ENCODE measurements at places on chromosomes 2 and 18.
A peak's percentile ranks its signal among the peaks of the same experiment; 100 is the strongest.

GRCh38 chr2:185796758-185797157 is 58.2 kb downstream of the FSIP2 start:
- DNase-seq: no peak

- DNase-seq: no peak
Observed at GRCh38 chr2:24822049-24822706, 29.0 kb downstream of the CENPO start.

- no peak for DNase-seq
Observed at GRCh38 chr18:57581301-57581934, 5.1 kb downstream of the FECH start.

GRCh38 chr18:3256693-3257626 is 5.0 kb upstream of the MYL12B start:
- no peak for DNase-seq

DNA sequence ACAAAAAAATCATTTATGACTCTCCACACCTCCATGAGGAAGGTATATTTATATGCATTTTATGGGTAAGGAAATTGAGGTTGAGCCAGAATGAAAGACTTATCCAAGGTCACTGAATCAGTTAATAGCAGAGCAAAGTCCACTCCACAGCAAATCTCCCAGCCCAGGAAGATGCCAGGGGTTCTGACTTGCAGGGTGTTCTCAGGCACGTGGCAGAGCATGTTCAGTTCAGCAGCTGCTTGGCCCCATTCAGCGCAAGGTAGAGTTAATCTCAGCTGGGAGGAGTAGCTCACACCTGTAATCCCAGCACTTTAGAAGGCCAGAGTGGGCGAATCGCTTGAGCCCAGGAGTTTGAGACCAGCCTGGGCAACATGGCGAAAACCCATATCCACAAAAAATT is 17.8 kb upstream of the DGKD start:
- DNase-seq: no peak

DNA sequence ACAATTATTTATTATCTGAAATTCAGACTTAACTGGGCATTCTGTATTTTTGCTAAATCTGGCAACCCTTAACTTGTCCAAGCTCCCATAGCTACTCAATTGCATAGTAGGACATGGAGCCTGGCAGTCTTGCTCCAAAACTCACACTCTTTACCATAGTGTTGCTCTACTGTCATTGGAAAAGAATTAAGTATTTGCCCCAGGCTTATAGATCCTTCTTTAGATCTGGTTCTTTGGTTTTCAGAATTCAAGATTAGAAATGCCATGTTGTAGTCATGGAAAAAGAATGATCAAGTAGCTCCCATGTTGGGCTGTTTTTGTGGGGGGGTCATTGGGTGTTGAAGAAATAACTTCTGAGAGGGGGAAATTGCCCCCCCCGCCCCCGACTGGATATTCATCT is 240.9 kb downstream of the WDPCP start:
- DNase-seq: no peak

DNA sequence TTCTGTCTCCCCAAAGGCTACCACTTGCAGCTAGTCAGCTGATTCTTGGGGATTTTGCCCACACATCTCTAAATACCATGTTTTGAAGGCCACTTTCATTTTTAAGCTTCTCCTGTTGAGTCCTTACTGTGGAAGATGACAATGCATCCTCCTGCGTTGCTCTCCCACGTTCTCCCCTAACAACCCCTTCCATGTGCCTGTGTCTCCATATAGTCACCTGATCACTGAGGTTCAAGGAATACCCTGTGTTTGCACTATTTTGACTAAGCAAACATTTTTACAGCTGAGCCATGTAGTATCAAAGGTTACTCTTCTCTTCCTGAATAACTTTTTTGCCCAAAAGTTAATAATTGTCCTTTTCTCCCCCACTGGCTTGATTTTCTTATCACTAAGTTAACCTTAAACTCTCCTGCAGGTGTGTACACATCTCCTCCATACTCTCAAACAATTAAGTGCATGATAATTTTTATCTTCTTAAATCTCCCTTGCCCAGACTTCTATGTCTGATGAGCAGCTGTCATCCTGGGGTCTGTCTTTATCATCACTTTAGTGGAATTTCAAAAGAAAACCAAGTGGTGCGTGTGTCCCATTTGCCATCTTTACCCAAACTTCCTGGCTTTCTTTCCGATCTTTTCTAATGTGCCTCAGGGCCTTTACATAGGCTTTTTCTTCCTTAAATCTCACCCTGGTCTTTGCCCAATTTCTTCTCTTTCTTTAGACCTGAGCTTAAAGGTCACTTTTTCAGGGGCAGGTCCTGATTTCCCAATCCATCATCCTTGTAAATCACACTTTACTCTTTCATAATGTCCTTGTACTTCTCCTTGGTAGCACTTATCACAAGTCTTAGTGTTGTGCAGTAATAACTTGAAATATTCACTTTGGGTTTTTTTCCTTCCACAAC is 85.2 kb upstream of the SPATS2L start:
- DNase-seq: no peak

DNA sequence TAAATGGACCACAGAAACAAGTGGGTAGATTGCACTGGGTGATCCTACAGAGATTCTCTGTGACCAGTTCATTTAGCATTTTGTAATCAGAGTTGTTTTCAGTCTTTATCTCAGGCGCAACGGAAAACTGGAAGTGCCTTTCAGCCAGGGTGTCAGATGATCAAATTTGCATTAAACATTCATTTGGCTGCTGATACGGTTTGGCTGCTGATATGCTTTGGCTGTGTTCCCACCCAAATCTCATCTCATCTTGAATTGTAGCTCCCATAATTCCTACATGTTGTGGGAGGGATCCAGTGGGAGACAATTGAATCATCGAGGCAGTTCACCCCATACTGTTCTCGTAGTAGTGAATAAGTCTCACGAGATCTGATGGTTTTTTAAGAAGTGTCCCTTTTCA is 1396.1 kb upstream of the TMEFF2 start:
- DNase-seq: no peak

GRCh38 chr2:43028188-43028587 is 198.2 kb downstream of the ZFP36L2 start:
- DNase-seq: no peak

DNA sequence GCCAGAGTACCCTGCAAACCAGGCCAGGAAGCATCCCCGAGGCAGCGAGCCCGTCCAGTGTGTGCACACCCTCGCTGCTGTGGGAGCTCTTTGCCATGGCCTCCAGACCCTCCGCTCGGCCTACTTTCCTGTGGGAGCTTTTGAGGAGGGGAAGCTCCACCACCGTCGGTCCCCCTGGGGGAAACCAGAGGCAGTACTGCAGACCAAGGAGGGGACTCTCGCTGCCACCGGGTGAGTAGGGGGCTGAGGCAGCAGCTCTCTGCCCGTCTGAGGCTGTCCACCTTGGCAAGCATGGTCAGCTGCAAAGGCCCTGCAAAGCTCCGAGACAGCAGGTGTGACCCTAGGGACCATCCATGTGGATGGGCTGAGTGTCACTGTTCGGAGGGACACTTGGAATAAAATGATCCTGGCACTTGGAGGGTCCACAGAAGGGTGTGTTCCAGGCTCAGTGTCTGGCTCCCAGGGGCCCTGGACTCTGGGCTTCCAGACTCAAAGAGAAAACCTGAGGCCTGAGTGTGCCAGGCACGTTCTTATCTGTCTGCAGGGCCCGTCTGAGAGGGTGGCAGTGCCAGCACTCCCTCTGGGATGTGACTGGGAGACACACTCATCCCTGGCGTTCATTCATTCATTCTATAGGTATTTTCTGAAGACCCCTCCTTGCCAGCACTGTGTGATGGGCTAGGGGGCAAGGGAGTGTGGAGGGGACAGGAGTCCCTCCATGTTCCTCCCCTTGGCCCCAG is 282.8 kb upstream of the HS6ST1 start:
- DNase-seq: no peak

DNA sequence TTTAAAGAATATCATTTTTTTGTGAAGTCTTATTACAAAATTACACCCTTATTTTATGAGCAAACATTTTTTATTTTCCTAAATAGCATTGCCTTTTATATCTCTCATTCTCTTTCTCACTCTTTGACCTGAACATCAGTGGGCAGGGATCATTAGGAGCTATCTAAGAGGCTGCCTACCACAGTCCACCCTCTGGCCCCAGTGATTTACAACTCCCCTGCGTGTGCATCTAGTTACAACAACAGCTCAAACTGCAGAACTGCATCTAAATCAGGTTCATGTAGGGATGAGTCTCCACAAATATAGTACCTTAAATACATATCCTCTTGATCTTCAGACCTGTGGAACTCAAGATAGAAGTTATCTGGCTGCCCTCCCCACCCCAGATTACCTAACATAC is 172.4 kb upstream of the CXCR4 start:
- DNase-seq: no peak

DNA sequence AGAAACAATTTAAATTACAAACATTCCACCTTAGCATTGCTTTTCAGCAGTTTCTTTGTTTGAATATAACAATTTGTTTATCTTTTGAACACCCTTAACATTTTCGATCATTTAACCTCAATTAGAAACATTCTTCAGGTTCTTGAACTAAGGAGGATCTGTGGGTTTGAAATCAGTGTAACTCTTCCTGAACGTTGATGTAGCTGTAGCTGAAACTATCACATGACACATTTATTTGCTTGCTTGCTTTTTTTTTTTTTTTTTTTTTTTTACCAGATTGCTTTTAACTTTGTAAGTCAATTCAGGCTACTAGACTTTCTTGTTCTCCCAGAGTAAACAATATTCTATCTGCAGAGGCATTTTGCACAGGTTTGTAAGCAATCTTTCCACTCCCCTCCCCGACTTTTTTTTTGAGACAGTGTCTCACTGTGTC is 47.6 kb downstream of the GPD2 start:
- DNase-seq: no peak

GRCh38 chr2:104043864-104044263 is 810.1 kb upstream of the POU3F3 start:
- DNase-seq: no peak

DNA sequence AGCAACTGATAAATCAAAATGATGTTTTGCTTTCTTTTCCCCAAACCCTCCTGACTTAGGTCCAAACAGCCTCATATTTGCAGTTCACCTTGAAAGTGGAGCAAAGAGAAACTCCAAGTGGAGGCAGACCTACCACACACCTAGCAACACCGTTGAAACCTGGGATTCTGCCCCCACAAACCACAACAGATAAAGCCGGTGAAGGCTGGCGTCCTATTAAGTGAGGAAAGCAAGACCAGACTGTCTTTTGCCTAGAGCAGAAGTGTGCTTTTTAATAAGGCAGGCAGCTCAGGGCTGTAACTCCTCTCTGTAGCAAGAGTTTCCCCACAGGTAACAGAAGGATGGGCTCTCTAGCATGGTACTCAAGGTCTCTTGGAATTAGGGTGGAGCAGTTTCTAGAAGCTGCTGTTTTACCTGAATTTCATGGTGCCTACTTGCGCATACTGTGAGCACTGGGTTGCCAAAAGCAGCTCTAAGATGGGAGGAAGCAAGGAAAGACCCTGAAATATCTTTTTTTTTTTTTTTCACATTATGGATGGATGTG is 336.9 kb downstream of the BCL11A start:
- DNase-seq: no peak

DNA sequence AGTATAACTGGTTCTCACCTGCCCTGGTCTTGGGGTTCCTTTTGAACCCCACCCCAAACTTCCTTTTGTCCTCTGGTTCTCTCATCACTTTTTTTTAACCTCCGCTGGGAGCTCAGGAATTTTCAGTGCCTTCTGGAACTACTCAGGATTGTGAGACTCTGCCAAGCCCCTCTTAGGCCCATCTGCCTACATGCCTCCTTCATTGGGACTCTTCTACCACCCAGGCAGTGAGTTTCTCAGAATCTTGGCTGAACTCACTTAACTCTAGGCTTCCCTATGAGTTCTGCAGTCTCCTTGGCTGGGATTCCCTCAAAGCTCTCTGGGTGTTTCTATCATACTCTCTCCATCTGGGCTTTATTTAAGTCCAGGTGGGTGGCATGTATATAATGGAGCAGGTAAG is 86.3 kb downstream of the MDH1 start:
- DNase-seq: no peak

DNA sequence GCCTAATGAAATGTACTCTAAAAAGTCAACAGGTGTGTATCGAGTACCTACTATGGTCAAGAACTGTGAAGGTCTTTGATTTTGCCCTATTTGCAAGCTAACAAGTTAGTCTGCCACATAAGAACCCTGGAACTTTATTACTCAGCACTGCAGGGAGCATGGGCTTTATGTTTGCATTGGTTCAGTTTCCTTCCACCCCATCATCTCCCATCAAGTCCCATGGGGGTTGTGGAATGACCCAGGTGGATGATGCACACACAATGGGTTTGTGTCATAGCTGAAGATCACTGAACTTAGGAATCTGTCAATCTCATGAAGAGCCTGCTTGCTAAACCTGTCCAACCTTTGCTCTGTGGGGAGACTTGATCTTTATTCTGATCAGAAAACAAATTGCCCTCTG is 265.5 kb downstream of the RPRM start:
- DNase-seq: no peak

DNA sequence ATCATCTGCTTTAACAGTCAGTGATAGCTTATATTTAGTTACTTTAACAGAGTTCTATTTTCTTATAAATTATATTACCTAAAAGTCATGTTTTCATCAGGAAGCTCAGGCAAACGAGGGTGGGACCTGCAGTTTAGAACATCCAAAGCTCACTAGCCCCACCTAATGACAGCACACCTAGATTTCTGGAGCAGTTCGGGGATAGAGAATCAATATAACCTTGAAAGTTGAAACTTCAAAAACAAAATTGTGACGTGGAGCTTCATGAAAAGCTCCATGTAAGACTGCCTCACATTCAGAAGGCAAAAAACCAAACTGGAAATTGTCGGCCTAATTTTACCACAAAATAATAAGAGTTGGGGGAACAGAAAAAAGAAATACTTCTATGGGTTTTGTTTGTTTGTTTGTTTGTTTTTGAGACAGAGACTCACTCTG is 185.9 kb upstream of the CCDC150 start:
- peak; percentile 27 for DNase-seq

- DNase-seq: no peak
Observed at GRCh38 chr18:38115201-38115600, 549.6 kb upstream of the CELF4 start.

GRCh38 chr2:10305715-10306114 is 3.0 kb downstream of the HPCAL1 start:
- DNase-seq: peak; percentile 66

GRCh38 chr18:58615140-58616132 is 13.5 kb downstream of the ALPK2 start:
- DNase-seq: peak; percentile 67

DNA sequence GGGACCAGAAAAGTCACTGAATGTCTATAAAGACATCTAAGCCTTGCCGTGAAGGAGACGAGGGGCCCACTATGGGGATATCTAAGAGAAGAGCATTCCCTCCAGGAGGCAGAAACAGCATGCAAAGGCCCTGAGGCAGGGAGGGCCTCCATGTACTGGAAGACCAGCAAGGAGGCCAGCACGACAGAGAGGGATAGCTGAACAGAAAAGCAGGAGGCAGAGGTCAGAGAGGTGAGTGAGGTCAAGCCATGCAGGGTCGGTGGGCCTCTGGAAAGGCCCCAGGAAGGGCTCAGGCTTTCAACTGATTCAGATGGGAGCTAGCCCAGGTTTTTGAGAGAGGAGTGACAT is 5.7 kb downstream of the TRABD2A start:
- DNase-seq: no peak

- no peak for DNase-seq
Observed at GRCh38 chr2:127707890-127708648, 6.8 kb downstream of the SFT2D3 start.

- no peak for DNase-seq
Observed at GRCh38 chr2:38174131-38174530, 98.2 kb upstream of the CYP1B1 start.
